ENCODE measurements at places on chromosomes 7 and 10. TPM values are rescaled to one million over a fixed set of nuclear protein-coding genes. Genes with fewer than 3 reads are reported as not detected.

GRCh38 chr7:107994421-107995030 lies 8.4 kb downstream of the LAMB1 start:
- no peak for DNase-seq

TACC2 gene
- total RNA-seq = 21.1 TPM

TRUB1 gene
- total RNA-seq = 28.1 TPM

DNA sequence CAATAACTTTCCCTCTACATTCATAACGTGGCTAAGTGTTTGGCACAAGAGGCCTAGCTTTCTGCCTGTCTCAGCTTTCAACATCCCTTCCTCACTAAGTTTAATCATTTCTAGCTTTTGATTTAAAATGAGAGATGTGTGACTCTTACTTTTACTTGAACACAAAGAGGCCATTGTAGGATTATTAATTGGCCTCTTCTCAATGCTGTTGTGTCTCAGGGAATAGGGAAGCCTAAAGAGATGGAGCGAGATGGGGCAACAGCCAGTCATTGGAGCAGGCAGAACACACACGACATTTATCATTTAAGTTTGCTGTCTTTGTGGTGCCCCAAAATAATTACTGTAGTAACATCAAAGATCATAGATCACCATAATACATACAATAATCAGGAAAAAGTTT lies 167.1 kb upstream of the TRIM24 start:
- DNase-seq = no peak

LRRC18 gene
- not detected for total RNA-seq

DNA sequence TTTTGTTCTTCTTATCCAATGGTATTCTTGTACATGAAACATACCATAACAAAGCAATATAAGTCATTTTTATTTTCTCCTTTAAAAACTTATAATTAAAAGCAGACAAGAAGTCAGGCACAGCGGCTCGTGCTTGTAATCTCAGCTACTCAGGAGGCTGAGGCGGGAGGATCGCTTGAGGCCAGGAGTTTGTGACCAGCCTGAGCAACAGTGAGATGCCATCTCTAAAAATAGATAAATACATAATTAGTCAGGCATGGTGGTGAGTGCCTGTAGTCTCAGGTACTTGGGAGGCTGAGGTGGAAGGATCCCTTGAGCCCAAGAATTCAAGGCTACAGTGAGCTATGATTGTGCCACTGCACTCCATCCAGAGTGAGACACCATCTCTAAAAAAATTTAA lies 195.1 kb upstream of the FZD1 start:
- DNase-seq = no peak

HOXA1 gene
- total RNA-seq = 8.3 TPM

DNA sequence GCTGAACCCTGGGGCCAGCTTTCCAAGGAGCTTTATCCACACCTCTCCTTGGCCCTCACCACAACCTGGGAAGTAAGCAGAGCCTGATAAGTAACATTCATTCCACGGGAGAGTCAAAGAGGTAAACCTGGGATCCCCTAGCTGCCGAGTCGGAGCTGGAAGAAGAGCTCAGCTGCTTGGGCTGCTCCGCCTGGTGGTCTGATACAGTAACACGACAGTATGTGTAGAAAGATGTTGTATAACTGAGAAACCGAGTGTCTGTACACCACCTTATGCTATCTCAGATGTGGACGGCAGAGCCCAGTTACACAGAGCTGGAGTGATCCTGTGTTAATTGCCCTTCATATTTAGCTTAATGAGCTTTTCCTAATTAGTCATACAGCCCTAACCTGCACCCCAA lies 151.3 kb upstream of the KMT2E start:
- no peak for DNase-seq

- DNase-seq = no peak
Measured at GRCh38 chr7:99677013-99677647, 2.7 kb downstream of the CYP3A5 start.

DNA sequence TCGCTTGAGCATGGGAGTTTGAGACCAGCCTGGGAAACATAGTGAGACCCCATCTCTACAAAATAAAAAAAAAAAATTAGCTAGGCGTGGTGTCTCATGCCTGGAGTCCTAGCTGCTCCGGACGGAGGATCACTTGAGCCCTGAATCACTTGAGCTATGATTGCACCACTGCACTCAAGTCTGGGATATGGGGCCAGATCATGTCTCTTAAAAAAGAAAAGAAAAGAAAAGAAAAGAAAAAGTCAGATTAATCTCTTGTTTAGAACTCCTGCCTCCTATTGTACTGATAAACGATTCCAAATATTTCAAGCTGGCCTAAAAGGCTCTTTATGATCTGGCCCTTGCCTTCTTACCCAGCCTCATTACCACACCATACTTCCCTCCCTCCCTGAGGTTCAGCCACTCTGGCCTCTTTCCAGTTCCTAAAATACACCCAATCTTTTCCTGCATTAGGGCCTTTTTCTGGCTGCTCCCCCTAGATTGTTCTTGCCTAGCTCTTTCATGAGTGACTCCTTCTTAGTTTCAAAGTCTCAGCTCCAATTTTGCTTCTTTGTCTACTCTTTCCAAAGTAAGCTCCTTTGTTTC lies 41.7 kb downstream of the VCL start:
- no peak for DNase-seq

DNA sequence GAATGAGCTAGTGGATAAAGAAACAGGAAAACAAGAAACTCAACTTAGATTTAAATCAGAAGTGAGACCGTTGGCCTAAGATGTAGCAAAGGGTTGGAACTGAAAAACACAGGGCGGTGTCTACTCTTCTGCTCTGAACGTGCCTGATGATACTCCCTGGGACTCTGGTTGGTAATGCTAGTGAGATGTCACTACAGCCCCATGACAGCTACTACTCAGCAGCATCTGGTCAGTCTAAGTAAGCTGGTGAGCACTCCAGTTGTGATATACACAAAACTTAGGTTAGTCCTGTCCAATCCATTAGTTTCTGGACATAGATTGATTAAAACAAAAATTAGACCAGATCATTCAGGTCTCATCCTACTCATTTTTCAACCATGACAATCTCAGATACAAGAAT lies 15.4 kb downstream of the MYPN start:
- DNase-seq = no peak

- DNase-seq = no peak
Measured at GRCh38 chr7:131530137-131530536, 26.3 kb downstream of the PODXL start.

ZPBP gene
- not detected for total RNA-seq

DNA sequence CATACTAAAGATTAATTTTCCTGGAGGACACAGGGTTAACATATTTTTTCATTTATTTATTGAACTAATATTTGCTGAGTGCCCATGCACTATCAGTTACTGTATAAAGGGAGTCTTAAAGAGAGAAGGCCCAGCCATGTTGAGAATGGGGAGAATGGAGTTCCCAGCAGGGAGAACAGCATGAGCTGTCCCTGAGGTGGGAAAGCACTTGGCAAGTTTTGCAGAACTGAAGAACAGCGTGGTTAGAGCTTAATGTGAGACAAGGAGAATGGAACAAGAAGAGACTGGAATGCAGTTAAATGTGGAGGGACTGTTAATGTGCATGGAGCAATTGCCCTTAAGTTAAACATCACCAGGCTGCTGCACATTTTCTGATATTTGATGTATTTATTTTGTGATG lies 435.4 kb downstream of the SUGCT start:
- DNase-seq = no peak

- no peak for DNase-seq
Measured at GRCh38 chr10:8278099-8278498, 223.6 kb downstream of the GATA3 start.

DNA sequence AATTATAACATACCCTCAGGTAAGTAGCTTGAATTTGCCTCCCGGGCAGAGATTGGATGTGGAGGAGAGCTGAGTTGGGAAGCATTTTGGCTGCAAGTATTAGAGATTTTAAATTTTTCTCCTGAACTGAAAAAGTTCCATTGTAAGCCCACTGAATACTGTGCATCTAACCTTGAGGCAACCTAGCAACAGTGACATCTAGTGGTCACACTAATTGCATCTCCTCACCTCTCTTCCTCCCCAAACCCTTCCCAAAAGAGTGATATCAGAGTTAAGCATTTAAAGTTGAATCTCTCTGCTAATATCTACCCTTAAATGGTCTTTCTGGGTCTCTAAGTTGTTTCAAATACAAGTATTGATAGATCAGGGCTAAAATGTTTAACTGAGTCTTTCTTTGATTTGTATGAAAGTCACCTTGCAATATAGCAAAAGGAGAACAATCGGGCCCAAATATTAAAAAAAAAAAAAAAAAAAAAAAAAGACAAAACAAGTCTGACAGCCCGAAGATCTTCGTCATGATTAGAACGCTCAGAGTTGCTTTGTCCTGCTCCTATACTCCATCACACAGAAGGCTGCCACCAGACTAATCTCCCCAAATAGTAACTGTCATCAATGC lies 40.4 kb upstream of the DLX5 start:
- DNase-seq = peak; percentile 33

- DNase-seq = no peak
Measured at GRCh38 chr10:124686707-124687376, 57.3 kb downstream of the FAM53B start.
